ENCODE measurements at places on chromosomes 2 and 18.
A peak's percentile ranks its signal among the peaks of the same experiment; 100 is the strongest.

DNA sequence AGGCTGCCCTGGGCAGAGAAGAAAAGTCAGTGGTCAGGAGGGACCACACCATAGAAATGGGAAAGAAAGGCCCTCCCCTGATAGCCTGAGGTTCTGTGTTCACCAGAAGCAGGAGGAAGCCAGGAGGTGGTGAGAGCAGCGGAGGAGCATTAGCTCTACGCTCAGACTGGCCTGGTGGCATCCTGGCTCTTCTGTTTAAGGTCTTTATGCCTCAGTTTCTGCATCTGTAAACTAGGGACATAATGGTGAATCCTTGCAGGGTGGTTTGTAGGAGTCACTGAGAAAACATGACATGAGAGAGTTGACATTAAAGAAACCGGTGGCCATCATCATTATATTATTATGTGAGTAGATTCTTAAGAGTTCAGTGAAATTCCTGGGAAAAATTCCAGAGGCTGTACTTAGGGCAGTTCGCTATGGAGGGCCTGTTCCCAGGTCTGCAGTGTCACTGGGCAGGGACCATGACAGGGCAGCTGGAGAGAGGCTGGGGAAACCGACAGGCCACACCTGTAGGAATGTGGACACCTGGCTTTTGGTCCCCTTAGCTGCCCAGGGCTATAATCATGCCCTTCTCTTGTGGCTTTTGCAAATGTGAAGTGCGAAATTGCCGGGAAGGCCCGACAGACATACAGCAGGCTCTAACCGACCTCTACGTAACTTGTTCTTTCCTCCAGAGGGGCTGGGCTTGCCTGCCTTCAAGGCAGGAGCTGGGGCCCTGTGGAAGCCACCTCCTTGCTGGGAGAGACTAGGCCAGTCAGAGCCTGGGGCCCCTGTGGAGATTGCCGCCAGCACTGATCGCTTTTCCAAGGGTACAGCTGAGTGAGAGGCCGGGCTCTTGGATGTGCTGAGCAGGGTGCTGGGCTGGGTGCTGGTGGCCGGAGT lies 31.0 kb downstream of the GLI2 start:
- DNase-seq: no peak

DNA sequence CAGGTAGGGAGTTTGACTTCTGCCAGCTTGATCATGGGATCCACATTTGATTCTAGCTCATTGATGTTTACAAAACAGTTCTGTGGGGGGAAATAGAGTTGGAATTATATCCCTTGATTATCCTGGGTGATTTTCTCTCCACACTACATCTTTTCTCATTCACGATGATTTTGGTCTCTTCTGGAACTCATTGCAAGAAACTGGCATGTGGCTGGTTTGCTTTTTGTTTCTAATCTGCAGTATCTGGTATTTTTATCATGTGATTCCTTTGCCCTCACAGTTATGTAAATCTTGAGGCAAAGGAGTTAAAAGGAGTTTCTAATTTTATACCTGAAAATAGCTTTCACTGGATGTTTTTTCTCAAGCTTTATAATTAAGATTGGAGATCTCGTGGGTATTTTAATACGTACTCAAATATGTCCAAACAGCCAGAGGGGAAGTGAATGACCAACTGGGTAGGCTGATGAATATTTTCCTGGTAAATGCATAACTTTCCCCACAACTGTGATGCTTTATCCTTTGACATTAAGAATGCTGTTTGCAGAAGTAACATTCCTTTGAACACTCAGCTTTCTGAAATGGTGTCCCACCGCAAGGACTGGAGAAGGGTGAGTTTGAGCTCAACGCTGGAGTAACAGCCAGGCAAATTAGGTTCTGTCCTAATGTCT lies 502.9 kb upstream of the ZEB2 start:
- DNase-seq: no peak

DNA sequence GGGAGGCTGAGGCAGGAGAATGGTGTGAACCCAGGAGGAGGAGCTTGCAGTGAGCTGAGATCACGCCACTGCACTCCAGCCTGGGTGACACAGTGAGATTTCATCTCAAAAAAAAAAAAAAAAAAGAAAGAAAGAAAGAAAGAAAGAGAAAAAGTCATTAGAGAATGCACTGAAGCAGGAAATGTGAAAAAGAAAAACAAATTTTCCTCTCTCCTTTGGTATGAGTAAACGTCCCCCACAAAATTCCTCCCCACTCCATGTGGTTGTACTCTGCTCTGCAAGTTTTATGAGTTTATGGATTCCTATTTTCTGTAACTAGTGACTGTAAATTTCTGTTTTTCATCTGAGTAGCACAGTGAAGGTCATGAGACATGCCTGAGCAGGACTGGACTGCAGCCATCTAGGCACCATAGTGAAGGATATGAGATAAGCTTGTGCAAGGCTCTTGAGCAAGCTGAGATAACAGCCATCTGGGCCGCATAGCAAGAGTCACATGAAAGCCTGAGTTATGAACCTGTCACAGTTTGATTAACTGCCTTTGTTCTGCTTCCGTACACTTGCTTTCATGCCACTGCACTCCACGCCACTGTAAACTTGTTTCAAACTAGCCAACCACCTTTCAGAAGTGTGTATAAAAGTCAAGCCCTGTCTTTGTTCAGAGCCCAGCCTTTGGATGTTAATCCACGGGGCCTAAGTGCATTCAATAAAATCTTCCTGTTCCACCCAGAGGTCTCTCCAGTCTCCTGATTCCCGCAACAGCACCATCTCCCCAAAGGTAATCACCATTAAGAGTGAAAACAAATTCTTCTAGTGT lies 50.2 kb downstream of the SKA1 start:
- DNase-seq: no peak

- no peak for DNase-seq
These were observed 8.1 kb upstream of the GAREM1 start for GRCh38 chr18:32478807-32479206.

DNA sequence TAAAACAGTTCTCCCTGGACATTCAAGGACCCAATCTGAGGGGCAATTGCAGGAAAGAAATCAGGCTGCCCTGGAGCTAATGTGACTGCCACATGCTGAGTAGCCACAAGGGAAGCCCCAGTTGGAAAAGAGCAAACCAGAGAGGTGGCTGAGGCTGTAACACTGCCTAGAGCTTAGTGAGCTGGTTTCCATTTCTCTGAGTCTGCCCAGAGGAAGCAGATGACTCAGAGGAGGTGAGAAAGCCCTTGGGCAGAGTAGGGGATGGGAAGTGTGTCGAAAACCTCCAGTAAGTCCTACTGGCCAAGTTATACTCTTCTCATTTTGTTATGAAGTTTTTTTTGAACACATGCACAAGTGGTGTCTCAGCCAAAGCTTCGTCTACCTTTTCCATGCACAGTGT lies 753.0 kb downstream of the CNTNAP5 start:
- no peak for DNase-seq

GRCh38 chr18:58761241-58761969 lies 90.1 kb downstream of the MALT1 start:
- peak; percentile 25 for DNase-seq

DNA sequence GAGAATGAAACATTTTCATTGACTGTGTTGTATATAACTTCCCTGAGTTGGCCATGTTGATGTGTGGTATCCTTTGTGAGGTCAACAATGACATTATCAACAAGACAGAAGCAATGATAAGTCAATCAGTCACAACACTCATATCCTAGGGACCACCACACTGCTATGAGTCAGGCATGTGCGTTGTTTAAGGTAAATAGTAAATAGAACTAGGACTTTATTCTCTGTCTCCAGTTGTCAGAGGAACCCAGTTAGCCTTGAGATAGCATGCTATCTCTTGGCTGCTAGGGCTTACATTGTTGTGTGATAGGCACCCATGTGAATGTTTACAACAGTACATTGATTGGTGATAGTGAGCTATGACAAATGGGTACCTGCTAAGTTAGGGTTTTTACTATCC lies 37.3 kb downstream of the GPD2 start:
- no peak for DNase-seq

DNA sequence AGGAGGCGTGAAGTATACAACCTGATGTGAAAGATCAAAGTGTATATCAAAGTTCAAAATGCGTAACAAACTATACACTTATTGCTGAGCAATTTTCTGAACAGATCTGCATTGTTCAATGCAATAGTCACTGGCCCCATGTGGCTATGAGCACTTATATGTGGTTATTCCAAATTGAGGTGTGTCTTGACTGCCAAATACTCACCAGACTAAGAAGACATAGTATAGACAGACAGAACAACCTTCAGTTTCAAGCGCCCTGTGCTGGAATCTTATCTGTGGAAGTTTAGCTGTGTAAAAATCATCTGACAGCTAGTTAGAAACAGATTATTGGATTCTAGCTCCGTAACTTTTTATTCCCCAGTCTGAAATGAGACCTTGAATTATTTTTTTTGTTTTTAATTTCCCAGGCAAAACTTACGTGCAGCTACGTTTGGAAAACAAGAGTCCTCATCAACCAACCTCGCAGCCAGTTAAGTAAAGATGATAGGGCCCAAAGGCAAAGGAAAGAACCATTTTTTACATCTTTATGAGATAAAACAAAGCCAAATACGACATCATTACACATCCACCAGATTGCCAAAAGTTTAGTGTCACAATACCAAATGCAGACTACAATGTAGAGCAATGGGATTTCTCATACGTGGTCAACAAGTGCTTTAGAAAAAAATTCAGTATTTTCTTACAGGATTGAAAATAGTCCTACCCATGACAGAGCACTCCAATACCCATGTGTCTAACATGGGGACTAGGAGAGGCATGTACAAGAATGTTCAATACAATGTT lies 37.2 kb downstream of the MBOAT2 start:
- no peak for DNase-seq

GRCh38 chr18:28095631-28096030 lies 81.3 kb downstream of the CDH2 start:
- DNase-seq: no peak

DNA sequence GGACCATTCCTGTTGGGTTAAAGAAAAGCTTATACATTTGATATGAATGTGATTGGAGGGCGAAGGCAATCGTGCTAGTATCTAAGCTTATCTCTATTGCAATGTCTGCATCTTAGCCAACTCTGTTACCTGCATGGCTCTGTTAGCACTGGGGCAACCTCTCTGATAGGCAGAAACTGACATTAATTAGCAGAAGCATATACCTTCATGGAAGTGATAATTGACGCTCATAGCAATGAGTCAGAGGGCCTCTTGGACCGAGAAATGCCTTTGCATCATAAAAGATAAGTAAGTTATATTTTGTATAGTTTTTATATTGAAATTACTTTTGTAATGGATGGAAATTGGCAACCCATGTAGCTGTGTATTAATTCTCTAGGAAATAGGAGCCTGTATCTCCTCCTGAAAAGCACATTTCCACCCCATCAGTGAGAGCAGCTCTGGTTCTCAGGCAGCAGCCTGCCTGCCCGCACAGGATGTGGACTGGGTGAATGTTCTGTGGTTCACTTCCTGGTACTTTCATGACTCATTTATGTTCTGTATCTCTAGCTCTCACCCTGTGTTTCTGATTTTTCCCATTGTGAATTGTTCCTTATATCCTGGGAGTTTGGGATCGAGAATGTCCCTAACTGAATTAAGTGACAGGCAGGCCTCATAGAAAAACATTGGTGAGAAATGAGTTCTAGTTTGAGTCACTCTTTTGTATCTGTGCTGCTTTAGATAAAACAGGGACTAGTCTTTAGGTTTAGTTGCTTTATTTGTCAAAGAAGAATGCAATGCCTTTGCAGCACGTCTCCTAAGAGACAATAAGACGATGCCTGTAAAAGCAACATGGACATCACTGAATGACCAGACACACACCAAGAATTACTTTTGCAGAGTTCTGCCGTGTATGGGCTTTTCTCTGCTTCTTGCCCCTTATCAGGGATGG lies 344.9 kb downstream of the DCDC2C start:
- no peak for DNase-seq

DNA sequence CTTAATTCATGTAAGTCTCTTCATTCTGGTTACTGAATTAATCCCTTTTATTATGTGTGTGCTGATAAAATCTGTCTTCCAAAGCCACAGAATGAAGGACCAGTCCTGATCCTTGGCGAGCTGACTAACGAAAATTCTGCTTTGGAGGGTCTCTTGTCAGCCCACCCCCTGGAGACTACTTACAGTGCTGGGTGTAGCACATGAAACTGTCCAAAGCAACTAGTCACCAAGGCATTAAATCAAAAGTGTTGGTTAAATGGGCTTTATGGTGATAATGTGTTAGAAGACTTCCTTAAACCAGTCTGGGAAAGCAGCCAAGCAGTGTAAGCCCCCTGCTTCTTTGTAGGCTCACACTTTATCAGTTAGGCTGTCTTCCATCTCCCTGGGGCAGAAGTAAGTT lies 420.2 kb downstream of the SUCLG1 start:
- no peak for DNase-seq

DNA sequence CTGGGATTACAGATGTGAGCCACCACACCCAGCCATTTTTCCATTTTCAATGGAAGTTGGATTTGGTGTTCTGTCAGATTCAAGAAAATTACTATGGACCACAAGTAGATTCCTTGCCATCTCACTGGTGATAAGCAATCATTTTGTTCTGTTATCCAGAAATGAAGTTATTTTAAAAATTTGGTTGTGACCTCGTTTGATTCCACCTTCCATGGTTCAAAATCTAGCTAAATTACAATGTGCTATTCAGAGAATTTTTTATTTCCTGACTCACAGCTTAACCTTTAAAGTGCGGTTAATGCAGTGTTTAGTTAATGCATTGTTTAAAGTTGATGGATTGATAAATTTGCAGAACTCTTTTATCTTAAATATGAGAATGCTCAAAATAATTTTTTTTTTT lies 243.2 kb upstream of the BOD1L2 start:
- DNase-seq: no peak

- no peak for DNase-seq
These were observed 33.9 kb upstream of the DOCK10 start for GRCh38 chr2:225076125-225076524.

DNA sequence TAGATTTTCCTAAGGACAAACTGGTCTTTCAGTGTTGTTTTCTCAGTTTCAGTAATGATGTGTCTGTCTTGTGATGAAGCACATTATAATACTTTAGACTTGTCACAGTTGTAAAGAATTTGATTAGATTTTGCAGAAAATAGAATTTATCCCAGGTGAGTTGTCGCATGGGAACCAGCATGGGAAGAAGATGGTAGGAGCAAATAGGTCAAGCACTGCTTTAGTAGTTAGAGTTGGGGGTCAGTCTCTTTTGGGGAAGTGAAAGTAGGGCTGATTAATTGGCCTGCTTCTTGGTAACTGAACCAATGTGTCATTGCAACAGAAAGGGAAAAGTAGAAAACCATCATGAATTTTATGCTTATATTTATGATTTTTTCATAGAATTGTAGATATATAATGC lies 153.2 kb upstream of the MYO3B start:
- DNase-seq: peak; percentile 34

GRCh38 chr2:152303951-152304350 lies 31.0 kb upstream of the FMNL2 start:
- DNase-seq: peak; percentile 65

DNA sequence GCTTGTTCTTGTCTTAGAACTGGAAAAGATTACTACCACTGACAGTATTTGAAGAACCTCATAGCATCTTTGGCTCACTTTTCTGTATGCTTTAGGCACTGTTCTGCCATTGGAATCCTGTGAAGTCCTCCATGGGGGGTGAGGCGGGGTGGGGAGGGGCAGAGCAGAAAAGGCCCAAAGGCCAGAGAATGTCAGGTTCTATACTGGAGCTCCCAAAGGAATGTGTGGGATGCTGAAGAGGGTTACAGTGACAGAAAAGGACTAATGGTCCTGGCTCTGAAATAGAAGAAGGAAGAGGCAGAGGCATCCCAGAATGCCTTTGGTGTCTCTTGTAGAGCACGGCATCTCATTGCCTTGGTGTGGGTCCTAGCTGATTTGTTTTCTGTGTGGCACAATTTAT lies 141.9 kb downstream of the HAUS1 start:
- DNase-seq: no peak
